Placental epithelial cell (primary cell): ENCODE measurements at places on chromosomes 16 and 17. TPM values are rescaled to one million over a fixed set of nuclear protein-coding genes. Genes with fewer than 3 reads are reported as not detected.

LAT gene
- total RNA-seq, result 0.79 and 1.2 TPM in 2 replicates

SEPTIN1 gene
- total RNA-seq, result 0.39 TPM in 1 of 2 replicates, not detected in the other

GRAP gene
- under 0.01 and 0.65 TPM in 2 replicates for total RNA-seq

BCO1 gene
- total RNA-seq, result not detected in 2 replicates

NFATC3 gene
- total RNA-seq, result 31.8 and 37.1 TPM in 2 replicates

UMOD gene
- not detected in 2 replicates for total RNA-seq

BAIAP3 gene
- 0.54 TPM in 1 of 2 replicates, not detected in the other for total RNA-seq

C17orf107 gene
- 32.5 and 48.7 TPM in 2 replicates for total RNA-seq

SDK2 gene
- total RNA-seq, result under 0.01 TPM in 1 of 2 replicates, not detected in the other

PTX4 gene
- not detected in 2 replicates for total RNA-seq

HSD11B2 gene
- not detected in 2 replicates for total RNA-seq

PSMB10 gene
- 22.9 and 23.2 TPM in 2 replicates for total RNA-seq

P3H4 gene
- total RNA-seq, result 84.6 and 154 TPM in 2 replicates

HAS3 gene
- 1.2 TPM in 1 of 2 replicates, not detected in the other for total RNA-seq

DDX5 gene
- 338 and 350 TPM in 2 replicates for total RNA-seq

GAST gene
- total RNA-seq, result not detected in 2 replicates

INO80E gene
- 34.9 and 52.2 TPM in 2 replicates for total RNA-seq

ACSM2A gene
- not detected in 2 replicates for total RNA-seq
